ENCODE measurements at places on chromosomes 5 and 9.

DNA sequence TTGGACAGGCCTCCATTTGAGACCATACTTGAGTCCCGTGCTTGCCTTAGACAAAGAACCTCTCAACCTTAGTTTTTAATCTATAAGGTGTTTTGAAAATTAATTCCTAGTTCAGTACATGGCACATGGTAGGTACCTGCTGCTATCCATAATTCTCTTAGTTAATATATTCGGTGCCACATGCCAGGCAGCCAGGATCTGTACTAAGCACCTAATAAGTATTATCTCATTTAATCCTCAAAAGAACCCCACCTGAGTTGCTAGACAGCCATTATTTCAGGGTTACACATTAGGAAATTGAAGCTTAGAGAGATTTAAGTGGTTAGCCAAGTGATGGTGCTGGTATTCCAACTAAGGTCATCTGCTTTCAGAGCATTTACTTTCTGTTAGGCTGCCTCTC, 29.9 kb downstream of the NSD1 start:
- H3K27me3 ChIP-seq: no peaks in the 10 kb centered on the region
- peaks cover 21% of the 10 kb centered on the region for H3K36me3 ChIP-seq
- no peaks in the 10 kb centered on the region for H3K4me1 ChIP-seq
- H3K27ac ChIP-seq: no peak overlapping the region
- no peak for DNase-seq
- H3K4me3 ChIP-seq: no peak overlapping the region

DNA sequence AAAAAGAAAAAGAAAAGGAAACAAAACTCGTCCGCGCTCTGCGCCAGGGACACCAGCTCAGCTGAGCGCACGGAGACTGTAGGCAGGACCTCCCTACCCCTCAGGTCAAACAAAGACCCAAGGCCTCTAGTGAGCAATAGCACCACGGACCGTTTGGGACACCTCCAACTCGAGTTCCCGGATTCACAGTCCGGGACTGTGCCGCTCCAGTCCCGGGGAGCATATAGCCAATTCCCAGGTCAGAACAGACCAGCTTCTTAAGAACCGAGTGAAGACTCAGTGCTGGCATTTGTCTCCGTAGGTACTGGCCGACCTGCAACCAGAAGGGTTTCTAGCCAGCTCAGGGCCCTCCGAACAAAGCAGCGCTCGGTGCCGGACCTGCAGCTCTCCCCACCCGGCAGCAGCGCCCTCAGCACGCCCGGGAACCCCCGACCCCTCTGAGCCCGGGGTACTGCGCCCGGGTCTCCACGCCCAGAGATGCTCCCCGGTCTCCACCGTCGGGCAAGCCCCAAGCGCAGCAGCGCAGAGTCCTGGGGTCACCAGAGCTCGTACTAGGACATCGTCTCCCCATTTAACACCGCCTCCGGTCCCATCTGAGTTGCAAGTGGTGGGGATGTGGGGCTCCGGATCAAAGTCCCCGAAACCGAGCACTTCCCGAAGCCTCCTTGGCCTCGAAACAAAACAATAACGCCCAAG, 591 bp downstream of the ABCA1 start:
- H3K27me3 ChIP-seq: peaks cover 38% of the 10 kb centered on the region
- H3K36me3 ChIP-seq: no peaks in the 10 kb centered on the region
- H3K4me3 ChIP-seq: peak overlapping the region; percentile 89
- H3K27ac ChIP-seq: peak overlapping the region; percentile 59

DNA sequence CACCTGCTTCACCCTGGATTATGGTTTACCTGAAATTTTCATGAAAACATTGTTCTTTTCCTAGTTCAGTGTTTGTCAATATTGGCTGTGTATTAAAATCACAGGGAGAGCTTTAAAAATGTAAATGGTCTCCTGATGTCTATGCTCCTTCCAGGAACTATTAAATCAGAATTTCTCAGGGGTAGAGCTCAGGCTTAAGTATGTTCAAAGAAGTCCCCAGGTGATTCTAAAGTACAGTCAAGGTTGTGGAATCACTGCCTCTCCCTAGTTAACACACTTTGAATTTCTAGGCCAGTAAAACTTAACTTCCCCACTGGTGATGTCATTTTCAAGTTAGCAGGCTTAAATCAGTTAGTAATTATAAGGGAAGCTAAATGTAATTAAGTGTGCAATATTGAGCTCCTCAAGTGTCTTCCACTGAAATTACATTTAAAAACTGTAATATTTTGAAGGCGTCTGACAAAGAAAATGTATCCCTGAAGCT, 150.3 kb upstream of the SLC28A3 start:
- H3K4me3 ChIP-seq: no peak overlapping the region
- H3K27ac ChIP-seq: no peak overlapping the region
- no peaks in the 10 kb centered on the region for H3K4me1 ChIP-seq
- DNase-seq: no peak
- no peaks in the 10 kb centered on the region for H3K36me3 ChIP-seq

DNA sequence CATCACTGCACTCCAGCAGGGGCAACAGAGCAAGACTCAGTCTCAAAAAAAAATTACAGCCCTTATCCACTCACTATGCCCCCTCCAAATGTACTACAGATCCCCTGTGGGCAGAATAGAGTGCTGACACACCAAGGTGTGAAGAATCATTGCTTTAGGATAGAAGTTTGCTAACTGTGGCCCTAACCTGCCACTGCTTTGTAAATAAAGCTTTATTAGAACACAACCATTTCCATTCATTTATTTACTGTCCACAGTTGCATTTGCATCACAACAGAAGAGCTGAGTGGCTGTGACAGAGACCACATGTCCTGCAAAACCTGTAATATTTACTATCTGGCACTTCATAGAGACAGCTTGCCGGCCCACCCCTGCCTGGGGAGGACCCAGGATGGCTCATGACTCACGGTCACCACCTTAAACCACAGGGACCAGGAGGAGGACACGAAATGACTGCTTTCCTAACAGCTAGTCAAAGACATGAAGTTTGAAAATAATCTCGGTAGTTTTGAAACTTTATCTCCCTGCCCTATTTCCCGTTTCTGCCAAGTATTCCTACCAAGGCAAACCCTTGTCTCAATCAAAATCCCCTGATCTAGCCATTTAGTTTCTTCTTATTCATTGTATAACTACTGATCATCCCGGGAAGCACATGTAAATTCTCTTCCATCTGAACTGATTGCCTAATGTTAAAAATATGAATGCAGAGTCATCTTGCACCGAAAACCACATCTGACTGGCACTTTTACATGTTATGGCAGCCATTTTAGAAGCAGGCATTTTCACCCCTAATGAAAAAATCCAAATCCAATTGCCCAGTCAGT, 206.1 kb downstream of the SLIT3 start:
- H3K36me3 ChIP-seq: no peaks in the 10 kb centered on the region
- DNase-seq: no peak
- no peak overlapping the region for H3K4me3 ChIP-seq
- no peak overlapping the region for H3K27ac ChIP-seq

DNA sequence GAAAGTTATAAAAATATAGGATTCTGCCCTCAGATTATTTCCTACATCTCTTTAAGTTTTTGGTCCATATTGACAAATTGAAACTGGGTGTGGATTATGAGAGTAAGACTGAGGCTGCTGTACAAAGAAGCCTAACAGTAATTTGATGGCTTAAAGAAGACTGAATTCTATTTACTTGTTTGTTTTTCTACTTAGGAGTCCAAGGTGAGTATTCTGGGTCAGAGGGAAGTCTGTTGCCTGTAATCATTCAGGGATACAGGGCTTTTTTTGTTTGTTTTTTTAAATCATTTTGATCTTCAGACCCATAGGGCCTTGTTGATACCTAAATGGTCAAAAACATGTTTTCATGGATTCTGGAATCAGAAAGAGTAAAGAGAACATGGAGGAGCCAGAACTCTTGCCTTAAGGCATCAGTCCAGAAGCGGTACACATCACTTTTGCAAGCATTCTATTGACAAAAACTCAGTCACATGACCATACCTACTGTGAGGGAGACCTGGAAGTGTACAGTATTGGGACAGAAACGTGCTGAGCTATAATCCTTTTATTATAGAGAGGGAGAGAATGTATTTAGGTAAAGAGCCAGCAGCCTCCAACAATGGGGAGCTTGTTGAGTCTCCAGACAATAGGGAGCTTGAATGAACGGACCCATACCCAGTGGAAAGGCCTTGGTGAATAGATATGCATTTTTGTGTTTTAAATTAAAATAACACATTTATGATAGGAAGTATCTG, 102.7 kb downstream of the LRRC70 start:
- DNase-seq: no peak
- H3K27ac ChIP-seq: no peak overlapping the region
- H3K4me3 ChIP-seq: no peak overlapping the region
- H3K36me3 ChIP-seq: no peaks in the 10 kb centered on the region
- no peaks in the 10 kb centered on the region for H3K4me1 ChIP-seq
- no peaks in the 10 kb centered on the region for H3K27me3 ChIP-seq

DNA sequence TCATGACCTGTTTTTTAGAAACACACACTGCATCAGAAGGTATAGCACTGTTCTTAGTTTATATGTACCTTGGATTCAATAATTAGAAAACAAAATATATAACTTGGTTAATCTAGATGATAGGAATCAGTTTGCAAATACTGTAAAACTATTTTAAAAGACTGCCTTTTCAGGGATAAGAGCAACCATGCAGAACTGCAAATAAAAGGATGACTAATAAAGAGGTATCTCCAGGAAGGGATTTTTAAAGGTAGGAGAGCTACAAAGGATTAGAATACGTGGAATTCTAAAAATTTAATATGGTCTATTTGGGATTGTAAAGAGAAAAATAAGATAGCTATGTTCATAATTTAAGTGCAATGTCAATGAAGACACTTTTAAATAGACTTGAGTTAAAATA, 9.4 kb downstream of the GABRA1 start:
- no peak for DNase-seq
- no peaks in the 10 kb centered on the region for H3K4me1 ChIP-seq
- no peak overlapping the region for H3K27ac ChIP-seq
- no peaks in the 10 kb centered on the region for H3K36me3 ChIP-seq

- H3K27me3 ChIP-seq: peaks cover 26% of the 10 kb centered on the region
- DNase-seq: no peak
- H3K4me1 ChIP-seq: peaks cover 5% of the 10 kb centered on the region
- no peak overlapping the region for H3K4me3 ChIP-seq
- no peaks in the 10 kb centered on the region for H3K36me3 ChIP-seq
- H3K27ac ChIP-seq: no peak overlapping the region
These were observed 88.7 kb downstream of the PALM2AKAP2 start for GRCh38 chr9:109868722-109869121.

DNA sequence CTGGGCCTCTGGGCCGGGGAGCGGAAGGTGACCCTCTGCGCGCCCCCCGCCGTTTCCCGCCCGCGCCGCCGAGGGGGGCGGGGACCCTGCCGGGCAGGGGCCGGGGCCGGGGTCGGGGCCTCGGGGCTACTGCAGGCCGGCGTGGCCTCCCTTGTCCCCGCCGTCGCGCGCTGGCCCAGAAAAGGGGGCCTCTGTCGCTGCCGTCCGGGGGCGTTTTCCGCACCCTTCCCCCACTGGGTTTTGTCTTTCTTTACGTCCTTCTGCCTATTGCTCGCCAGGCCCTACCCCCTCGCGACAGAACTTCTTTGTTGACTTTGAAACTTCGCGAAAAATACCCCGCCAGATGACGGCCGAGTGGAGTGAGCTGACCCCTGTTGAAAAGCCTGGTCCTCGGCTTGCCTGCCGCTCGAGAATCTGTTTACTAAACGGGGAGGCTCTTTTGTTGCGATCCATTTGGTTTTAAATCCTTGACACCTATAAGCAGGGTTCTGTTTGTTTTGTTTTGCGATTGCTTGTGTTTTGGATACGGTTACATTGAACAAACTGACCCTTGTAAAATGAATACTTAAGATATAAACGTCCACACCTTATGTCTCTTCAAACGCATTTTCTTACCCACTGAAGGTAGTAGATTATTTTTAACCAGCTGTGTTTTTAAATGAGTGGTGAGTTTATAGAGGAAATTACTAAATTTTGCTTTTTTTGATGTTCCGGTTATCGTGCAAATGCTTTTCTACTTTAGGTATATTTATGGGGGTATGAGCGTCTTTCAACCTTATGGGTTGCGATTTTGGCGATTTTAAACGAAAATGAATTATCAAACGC, 765 bp downstream of the MARCHF6 start:
- peak; percentile 84 for DNase-seq
- H3K27ac ChIP-seq: peak overlapping the region; percentile 100
- H3K4me3 ChIP-seq: peak overlapping the region; percentile 98
- H3K27me3 ChIP-seq: no peaks in the 10 kb centered on the region

- H3K4me1 ChIP-seq: peaks cover 11% of the 10 kb centered on the region
- H3K27ac ChIP-seq: no peak overlapping the region
- no peaks in the 10 kb centered on the region for H3K27me3 ChIP-seq
- DNase-seq: no peak
- H3K4me3 ChIP-seq: no peak overlapping the region
These were observed 5.0 kb downstream of the CMYA5 start for GRCh38 chr5:79694652-79695051.

GRCh38 chr9:86708918-86709835, 238.1 kb downstream of the GAS1 start:
- no peak overlapping the region for H3K4me3 ChIP-seq
- DNase-seq: no peak
- H3K27me3 ChIP-seq: no peaks in the 10 kb centered on the region
- no peak overlapping the region for H3K27ac ChIP-seq

DNA sequence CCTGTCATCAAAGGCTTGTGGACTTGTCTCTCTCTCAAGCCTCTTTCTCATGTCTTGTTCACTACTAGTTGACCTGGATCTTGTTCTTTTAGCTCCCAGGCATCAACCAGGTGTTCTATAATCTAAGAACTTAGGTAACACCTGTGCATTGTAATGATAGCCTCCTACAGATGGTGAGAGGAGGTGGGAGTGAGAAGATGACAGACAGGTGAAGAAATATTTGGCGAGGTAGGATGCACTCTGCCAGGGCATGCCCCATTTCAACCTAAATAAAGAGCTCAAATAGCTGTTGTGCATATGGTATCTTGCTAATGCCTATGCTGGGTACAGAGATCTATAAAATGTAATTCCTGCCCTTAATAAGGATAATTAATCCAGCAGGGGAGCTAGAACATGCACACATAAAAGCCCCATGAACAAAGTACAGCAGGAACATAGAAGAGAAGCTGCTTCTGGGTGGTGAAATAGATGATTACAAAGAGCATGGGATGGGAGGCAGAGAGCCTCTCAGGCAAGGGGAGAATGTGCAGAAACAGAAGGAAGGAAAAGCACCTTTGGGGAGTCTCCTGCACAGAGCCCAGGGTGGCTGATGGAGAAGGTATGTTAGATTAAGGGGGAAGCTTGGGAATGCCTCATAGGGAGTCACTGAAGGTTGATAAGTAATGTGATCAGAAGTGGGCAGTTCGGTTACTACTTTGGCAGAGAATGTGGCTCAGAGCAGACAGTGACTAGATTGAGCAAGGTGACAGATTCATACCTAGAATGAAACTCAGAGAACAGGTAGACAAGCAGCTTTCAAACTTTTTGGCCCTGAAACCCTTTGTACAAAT, 28.0 kb upstream of the PLIN2 start:
- H3K27me3 ChIP-seq: no peaks in the 10 kb centered on the region
- DNase-seq: no peak

DNA sequence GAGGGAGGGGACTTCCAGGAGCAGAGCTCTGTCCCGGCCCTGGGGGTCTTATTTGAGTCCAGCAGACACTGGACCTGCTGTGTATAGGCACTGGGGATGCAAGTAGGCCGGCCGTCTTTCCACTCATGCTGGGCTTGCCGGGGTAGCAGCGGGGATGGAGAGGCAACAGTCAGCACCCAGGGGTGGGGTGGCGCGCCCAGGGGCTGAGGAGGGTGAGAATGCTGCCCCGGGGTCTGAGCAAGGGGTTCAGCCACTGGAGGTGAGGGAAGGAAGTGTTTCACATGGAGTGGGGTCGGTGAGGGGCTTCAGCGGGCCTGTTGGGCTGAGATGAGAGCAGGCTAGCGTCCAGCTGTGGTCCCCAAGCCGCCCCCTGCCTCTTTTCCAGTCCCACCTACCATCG, 88.8 kb downstream of the HMCN2 start:
- no peaks in the 10 kb centered on the region for H3K4me1 ChIP-seq
- no peaks in the 10 kb centered on the region for H3K27me3 ChIP-seq
- no peak overlapping the region for H3K4me3 ChIP-seq
- H3K36me3 ChIP-seq: no peaks in the 10 kb centered on the region
